Renal cortex interstitium (tissue), 15 donors: ENCODE measurements at places on chromosomes 2 and 18.
A peak's percentile ranks its signal among the peaks of the same experiment; 100 is the strongest.

DNA sequence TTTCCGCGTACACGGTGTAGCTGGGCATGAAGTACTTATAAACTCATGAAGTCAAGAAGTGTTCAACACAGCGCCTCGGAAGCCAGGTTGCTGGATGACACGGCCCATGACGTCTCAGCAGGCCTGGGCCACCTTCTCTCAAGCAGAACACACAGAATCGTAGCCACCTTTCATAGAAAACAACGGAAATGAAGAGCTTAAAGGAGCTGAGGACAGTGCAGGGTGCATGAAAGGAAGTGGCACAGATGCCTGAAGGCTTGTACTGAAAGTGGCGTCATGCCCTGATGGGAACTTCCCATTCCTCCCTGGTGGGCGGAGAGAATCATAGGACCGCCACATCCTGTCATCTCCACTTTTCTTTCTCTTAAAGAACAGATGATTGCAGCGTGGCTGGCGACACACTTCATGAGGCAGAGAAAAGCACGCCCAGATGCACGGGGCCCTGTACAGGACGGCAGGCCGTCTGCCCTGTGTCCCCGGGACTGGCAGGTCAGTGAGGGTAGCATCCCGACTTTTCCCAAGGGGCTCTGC, 31.1 kb downstream of the HDAC4 start:
- no peak for DNase-seq

GRCh38 chr2:12436483-12436882, 280.3 kb upstream of the TRIB2 start:
- no peak for DNase-seq

GRCh38 chr2:26609205-26609631, 31.9 kb downstream of the CIB4 start:
- DNase-seq, result no peak

- DNase-seq, result no peak
Observed at GRCh38 chr2:99278793-99279291, 22.2 kb downstream of the LYG1 start.

- no peak for DNase-seq
Observed at GRCh38 chr2:121039679-121040078, 245.3 kb downstream of the TFCP2L1 start.

GRCh38 chr18:27312153-27312552, 127.0 kb upstream of the CHST9 start:
- no peak for DNase-seq

- DNase-seq, result no peak
Observed at GRCh38 chr2:37091873-37092272, 7.6 kb downstream of the GPATCH11 start.

GRCh38 chr2:101732199-101732598, 34.7 kb downstream of the MAP4K4 start:
- DNase-seq, result no peak

DNA sequence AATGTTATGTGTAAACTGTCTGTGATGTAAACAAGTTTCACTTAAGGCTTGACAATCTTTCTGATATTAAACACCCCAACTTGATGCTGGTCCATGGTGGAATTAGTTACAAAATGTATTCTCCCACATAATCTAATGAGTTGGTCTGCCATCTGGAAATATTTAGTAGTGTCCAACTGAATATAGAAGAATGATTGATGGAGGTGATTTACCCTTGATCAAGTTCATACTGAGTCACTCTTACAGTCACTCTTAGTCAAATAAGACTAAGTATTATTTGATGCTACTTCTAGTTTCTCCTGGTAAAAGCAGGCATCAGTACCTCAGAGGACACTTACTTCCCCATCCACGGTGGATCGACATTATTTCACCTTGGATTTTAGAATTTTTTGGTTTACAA, 198.1 kb downstream of the SATB2 start:
- no peak for DNase-seq

DNA sequence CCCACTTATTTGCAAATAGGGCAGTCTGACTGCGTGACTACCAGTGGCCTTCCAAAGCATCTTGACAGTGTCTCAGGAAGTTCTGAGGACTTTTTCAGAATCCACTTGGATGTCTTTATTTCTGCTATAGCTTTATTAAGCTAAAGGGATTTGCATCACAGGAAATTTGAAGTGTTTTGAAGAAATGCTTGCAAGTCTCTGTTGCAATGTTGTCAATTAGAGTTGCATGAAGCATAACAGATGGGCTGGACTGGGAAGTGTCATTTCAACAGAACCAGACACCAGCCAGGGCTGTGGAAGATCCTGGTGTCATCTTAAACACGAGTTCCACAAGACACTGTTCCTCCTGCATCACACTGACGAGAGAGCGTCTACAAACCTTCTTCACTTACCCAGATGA, 224.5 kb downstream of the EN1 start:
- no peak for DNase-seq

- no peak for DNase-seq
Observed at GRCh38 chr2:231395188-231396057, at the start of gene B3GNT7. Gene B3GNT7, plus strand, starts transcription at chr2:231395710. Its CDS starts 94 bp downstream, at chr2:231395804.

GRCh38 chr2:60386436-60386835, 167.0 kb downstream of the BCL11A start:
- DNase-seq, result no peak

DNA sequence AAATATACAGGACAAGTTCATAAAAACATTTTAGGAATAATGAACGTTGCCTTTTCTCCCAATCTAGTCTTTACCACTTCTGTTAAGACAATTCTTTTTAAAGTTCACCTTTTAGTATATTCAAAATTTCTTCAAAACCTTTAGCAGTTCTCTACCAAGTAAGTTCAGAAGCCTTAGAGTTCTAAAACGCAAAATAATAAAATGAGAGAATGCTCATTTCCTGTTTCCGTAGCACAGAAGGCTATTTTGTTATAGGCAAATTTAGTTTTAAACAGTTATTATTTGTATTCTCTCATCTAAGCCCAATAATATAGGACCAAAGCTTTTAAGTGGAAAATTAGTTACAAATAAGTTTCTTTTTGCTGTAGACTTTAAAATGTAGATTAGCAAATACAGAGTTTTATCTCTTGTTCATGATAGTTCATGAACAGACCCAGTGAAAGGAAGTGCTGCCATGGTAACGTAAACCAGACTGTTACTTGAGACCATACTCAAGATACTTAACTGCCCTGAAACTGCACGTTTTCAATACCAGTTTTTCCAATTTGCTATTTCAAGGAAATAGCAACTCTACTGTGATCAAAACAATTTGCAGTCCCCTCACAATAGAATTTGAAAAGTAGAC, 173.1 kb upstream of the STON1 start:
- DNase-seq, result peak; percentile 11

GRCh38 chr2:57965961-57966360, 80.6 kb upstream of the VRK2 start:
- DNase-seq, result no peak

DNA sequence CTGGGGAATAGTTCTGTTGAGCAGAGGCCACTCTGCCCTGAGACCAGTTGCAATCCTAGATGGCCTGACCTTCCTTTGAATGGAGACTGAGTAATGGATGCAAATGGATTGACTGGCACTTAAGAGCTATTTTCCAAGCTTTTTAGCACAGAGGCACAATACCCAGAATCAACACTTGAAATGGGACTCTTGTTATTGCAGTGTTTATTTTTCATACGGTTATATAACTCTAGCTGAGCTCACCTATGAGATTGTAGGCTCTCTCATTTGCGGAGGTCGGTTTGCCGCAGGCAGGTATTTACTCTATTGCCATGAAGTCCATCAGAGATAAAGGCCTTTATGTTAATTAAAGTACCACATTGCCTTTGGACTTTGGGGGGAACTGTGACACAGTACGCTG, 422.3 kb upstream of the CELF4 start:
- no peak for DNase-seq
